ENCODE measurements at places on chromosomes 11 and 22.

DNA sequence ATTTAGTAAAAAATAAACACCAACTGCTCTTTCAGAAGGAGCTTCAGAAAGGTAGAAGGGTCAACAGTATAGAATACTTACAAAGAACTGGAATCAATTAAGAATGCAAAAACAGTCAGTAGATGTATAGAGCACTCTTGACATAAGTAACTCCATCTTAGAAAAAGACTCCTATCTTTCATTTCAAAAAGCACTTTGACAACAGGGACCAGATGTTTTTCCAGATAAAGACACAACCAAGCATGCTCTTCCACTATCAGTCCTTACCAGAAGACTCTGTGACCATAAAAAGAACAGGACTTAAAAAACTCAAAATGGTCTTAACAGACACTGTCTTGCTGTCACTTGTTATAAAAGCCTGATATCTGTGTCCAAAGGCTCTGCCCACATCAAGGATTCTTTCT lies 5.2 kb downstream of the SLC25A17 start:
- no peak for DNase-seq

- DNase-seq: no peak
These were observed 36.0 kb downstream of the RASD2 start for GRCh38 chr22:35576671-35577070.

DNA sequence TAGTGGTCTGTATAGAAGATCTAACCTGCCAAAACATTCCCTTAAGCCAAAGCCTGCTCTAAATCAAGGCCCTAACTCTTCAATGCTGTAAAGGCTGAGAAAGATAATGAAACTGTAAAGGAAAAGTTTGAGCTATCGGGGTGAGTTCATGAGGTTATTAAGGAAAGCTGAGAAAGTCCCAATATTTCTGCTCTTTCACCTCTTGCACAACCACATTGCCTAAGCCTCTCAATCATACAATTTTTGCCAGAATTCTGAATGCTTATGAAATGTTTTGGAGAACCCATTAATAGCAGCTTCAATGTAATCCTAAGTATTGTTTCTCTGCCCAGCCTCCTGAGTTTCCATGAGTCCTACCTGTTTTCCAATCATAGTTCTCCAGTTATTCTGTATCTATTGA lies 373.2 kb downstream of the LUZP2 start:
- DNase-seq: no peak

DNA sequence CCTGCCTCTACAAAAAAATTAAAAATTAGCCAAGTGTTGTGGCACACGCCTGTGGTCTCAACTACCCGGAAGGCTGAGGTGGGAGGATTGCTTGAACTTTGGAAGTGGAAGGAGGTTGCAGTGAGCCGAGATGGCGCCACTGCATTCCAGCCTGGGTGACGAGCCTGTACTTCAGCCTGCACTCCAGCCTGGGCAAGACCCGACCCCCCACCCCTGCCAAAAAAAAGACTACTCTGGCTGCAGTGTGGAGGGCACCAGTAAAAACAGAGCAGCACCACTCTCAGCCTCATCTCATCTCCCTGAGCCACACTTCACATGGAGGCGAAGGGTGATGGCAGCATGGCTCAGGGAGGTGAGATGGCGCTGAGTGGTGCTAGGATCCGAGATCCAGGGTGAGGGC lies 50.3 kb upstream of the THY1 start:
- DNase-seq: no peak

DNA sequence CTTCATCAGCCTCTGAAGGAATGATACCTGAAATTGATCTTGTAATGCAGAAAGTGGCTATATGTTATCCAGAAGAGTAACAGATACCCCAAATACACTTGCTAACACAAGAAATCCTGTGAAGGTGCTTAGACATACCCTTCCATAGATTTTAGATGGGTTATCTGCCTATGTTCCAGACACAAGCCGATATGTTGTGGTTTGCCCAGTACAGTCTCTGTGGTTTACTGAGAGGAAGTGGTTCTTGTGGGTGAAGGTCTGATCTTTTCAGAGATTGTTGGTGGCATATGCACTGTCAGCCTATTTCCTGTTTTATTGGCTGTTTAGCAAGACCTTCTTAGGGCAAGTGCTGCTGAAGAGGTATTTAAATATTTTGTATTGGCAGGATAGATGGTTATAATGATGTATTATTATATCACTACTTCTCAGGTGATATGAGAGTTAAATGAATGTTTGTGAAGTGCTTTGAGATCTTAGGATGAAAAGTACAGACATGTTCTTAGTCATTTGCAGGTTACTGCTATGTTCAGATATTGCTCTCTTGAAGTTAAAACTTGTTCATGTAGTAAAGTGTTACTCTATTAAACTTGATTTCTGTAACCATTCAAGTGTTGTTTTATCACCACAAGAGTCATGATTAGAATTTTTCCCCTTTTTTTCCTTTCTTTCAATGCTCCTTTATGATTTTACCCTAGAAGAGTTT lies 8.2 kb downstream of the ARHGEF12 start:
- DNase-seq: peak; percentile 81

GRCh38 chr11:10793470-10794255 lies 15.1 kb downstream of the EIF4G2 start:
- no peak for DNase-seq
